ENCODE measurements at places on chromosomes 4 and X.
A peak's percentile ranks its signal among the peaks of the same experiment; 100 is the strongest.

DNA sequence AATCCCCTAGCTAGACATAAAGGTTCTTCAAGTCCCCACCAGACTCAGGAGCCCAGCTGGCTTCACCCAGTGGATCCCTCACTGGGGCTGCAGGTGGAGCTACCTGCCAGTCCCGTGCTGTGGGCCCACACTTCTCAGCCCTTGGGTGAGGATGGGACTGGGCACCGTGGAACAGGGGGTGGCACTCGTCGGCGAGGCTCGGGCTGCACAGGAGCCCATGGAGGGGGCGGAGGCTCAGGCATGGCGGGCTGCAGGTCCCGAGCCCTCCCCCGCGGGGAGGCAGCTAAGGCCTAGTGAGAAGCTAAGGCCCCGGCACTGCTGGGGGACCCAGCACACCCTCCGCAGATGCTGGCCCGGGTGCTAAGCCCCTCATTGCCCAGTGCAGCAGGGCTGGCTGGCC, 16.1 kb upstream of the ACSL4 start:
- DNase-seq = no peak

DNA sequence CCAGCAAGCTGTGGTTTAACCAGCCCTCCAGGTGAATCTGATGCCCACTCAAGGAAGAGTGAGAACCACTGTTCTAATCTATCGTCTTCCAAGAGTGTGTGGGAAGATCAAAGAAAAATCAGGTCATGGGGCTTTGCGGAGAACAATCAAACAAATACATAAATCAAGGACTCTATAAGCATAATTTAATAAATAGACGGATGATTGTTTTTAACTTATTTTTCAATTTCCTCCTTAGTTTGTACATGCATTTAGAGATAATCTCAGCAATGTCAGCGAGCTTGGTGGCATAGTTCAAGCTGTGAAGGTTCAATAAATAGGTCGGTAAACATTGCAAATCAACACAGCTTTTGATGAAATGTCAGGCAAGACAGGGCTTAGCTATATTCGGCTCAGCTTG, 84.9 kb downstream of the DMD start:
- no peak for DNase-seq

GRCh38 chr4:84482564-84483563, 16.2 kb downstream of the NKX6-1 start:
- no peak for DNase-seq

DNA sequence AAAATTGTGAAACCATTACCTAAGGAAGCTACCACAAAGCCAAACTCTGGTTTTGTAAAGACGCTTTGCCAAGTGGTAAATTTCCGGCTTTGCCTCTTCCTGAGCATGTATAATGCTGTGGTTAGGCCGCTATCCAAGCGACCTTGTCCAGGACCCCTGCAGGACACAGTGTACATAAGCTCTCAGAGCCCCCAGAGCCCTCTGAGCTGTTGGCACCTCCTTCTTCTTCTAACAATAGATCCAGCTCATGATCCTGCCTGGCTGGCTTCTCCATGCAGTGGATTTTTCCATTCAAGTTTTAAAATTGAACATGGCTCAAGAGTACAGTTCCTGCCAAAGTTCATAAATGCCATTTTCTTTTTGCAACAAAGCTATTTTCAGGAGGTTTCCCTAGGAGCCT, 326.7 kb downstream of the MAPK10 start:
- DNase-seq = peak; percentile 72

DNA sequence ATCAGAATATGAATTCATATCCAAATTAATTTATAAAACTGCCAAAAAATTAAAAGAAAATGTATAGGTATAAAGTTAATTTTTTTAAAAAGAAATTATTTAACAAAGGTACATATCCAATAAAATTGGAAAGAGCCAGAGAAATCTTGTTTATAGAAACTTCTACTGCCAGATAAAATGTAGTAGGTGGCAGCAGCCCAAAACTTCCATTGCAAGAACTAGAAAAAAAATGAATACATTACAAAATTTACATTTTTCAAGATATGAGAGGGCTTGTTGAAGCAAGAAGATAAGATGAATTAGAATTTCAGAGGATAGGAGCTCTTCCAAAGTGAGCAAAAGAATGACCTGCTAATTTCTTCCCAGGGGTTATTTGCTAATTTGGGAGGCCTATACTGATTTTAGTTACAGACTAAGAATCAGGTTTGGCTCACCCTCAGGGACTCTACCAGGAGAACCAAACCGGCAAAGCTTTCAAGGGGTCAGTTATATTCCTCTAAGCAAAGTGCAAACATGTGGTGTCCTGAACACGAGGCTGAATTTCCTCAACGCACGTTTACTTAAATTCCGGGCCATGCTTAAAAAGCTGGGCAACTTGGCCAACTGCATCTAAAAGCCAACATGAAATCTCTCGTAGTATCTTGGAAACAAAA, 17.5 kb downstream of the ANKRD50 start:
- DNase-seq = no peak

DNA sequence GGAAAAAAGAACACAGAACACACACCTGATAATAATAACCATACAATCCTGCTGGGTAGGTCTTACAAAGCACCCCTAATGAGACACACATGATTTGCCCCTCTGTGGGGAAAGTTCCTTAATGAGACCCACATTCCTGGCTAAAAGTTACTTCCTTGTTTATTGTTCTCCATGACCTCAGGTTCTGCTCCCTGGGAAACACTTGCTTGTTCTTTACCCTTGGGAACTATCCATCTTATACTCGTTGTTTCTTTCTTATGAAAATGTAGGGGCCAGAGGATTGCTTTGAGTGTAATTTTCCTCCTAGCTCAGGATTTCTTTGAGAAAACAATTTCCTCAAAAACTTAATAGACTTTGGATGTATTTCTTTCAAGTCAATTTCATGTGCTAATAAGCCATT, 52.1 kb upstream of the PCDH10 start:
- DNase-seq = no peak

DNA sequence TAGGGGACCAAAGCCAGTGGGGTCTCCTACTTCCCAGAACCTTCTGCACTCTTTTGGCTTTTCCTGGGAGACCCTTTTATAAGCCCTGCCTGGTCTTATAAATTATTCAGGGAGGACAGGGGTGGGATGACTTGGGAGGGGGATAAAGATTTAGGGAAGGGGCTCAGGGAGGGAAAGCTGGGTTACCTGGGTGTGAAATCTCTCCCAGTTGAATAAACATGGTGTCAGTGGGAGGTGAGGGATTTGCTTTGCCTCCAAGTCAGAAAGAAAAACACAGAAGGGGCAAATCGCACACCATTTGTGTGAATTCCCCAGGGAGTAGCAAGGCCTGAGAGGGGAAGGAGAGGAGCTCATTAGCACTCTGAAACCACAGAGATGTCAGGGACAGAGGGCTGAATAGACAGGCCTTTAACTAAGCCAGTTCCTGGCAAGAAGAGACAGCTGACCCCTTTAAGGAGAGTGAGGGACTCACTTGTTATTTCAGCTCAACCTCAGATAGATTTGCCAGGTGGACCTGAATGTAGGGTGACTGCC, at the start of gene RIPPLY1:
RIPPLY1 (minus strand) TSS at position 51 of the 534 bp plus-strand sequence. CDS start 54 bp downstream, outside the sequence.
- DNase-seq = no peak

GRCh38 chr4:87975466-87975865, at the start of gene SPP1:
SPP1 (plus strand) TSS chr4:87975714; CDS start chr4:87976896, 1,182 bp downstream.
- DNase-seq = no peak

DNA sequence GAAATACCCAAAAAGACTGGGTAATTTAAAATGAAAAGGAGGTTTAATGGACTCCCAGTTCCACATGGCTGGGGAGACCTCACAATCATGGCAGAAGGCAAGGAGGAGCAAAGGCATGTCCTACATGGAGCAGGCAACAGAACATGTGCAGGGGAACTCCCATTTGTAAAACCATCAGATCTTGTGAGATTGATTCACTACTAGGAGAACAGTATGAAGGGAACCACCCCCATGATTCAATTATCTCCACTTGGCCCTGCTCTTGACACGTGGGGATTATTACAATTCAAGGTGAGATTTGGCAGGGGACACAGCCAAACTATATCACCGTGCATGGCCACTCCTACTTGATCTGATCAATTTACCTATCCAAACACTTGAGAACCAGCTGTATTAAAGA, 131.5 kb upstream of the LDB2 start:
- no peak for DNase-seq

DNA sequence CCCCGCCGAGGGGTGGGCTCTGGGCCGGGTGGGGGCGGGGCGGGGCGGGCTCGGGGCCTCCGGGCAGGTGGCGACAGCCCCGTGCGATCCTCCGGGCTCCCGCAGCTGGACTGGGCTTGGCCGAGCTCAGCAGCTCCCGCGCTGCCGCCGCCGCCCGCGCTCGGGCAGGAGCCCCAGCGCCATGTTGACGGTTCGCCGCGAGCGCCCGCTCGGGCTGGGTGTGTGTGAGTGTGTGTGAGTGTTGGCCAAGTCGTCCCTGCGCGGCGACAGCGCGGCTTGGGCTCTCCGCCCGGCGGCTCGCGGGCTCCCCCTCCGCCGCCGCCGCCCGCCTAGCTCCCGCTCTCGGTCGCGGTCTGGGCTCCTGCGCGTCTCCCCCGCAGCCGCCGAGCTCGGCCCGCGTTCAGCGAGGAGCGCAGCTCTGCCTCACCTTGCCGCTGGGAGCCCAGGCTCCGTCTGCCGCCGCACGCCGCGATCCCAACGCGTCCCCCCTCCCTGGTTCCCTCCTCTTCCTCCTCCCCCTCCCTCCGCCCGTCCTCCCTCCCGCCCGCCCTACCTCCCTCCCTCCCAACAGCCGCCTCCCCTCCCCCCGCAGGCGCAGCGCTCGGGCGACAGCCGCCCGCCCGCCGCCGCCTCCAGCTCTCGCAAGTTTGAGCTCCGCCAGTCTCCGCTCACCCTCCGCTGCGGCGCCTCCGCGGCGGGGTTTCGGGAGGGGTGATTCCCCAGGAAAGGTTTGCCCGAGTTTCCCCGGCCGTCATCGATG, at the start of gene BCOR:
BCOR (minus strand) TSS at position 455 of the 760 bp plus-strand sequence. CDS start 20,029 bp downstream, outside the sequence.
- DNase-seq = peak; percentile 83

DNA sequence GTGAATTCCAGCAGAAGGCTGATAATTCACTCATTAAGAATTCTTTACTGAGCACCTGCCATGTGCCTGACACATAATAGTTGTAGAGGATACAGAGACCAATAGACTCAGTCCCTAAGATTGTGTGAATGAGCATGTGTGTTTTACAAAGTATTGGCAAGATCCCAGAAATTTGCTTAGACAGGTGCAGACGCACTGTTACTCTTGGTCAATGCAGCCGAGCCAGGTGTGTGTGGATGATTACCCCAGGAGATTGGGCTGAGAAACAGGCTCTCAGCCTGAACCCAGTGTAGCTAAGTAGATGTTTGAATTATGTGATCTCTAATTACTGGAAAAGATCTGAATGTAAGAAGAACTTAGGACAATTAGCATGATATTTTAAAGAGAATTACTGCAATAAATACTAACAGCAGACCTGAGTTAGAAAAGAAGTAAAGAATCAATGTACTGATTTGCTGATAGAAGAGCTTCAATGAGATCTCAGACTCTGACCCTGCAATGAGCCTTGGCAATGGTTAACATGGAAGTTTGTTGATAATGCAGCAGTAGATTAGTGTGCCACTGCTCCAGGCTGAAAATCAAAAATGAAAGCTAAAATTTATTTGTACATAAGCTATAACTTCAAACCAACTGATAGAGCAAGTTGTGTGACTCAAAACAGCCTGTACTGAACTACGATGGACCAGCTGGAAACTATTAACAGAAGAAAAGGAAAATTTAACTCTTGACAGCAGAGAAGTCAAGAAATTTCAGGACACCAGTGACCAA, 32.2 kb upstream of the NDST4 start:
- no peak for DNase-seq

DNA sequence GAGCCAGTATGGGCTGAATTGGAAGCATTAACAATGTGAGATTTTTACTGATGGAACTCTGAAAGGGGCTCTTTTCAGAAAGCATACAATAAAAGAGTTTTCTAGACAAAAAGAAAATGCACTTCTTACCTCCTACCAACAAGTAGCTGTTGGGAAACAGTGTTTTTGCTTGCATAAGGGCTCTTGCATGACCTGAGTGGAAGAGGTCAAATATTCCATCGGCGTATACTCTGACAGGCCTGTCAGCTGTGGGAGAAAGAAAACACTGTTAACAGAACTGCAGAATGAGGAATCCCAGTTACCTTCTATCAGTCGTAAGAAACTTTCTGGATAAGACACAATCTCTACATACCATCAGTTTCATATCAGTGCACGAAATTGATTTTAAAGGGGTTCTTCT, 39.5 kb downstream of the PCYT1B start:
- no peak for DNase-seq

DNA sequence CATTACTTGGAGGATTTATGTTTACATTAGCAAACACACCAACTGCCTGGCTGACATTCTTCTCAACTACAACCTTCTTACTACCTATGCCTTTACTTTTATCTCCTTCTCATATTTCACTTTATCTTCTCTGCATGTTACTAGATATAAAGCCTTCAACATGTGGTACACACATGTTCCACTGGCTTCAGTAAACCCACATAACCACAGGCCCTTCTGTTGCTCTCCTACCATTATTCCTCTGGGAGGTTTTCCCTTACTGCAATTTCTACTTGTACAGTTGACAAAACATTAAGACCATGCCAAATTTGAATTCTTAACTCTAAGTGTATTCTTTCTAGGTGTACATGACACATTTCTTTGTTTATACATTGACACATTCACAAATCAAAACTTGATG, 133.1 kb downstream of the ARAP2 start:
- DNase-seq = no peak

DNA sequence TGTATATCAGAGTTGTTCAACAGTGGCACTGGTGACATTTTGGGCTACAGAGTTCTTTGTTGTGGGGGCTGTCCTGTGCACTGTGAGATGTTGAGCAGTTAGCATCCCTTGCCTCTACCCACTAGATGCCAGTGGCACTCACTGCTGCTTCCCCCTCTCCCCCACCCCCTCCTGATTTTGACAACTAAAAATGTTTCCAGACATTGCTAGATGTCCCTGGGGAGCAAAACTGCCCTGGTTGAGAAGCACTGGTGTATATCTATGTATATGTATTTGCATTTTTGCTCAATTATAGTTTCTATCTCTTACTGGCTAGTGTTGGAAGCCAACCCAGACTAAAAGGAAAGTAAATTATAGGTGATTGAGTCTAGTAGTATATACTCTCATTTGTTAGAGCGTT, 2.4 kb downstream of the TMEM131L start:
- no peak for DNase-seq

DNA sequence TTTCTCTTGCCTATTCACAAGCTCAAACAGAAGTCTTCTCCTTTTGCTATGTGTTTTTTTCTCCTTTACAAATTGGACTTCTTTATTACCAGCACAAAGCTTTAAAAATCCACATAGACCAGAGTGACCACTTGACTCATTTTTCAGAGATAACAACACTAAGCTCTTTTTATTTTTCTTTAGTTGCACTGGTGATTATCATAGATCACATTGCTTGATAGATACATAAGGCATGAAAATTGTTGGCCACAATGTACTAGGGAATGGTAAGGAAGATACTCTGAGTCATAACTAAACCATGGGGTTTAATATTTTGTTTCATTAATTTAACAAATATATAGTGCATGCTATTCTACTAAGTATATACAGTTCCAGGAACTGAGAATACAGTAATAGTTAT, 159.0 kb downstream of the GASK1B start:
- DNase-seq = no peak

All from Right ventricle myocardium inferior (tissue), 1 donor.